ENCODE measurements at places on chromosomes 1 and 21.

DNA sequence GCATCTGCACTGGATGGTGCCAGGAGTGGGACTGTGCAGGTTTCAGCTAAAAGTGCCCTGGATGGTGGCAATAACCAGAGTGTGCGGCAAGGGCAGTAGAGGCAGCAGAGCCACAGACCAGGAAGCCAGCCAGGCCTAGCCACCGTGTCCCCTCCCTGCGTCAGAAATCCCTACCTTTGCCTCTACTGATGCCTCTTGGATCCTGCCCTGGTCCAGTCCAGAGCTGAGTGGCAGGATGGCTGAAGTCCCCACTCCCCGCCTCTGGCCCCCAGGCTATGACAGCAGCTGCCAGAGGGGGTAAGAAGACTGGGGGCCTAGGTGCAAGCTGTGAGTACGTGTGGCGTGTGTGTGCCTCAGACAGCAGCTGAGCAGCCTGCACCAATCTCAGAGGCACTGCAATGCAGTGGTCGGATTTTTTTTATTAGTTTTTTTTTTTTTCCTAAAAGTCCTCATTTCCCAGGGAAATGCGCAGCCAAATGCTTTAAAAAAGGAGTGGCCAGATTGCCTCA is 51.9 kb downstream of the SYT2 start:
- DNase-seq, result no peak

GRCh38 chr1:95287825-95288224 is 53.8 kb downstream of the RWDD3 start:
- no peak for DNase-seq

- no peak for DNase-seq
These were observed 202.5 kb downstream of the C1orf94 start for GRCh38 chr1:34378968-34379856.

DNA sequence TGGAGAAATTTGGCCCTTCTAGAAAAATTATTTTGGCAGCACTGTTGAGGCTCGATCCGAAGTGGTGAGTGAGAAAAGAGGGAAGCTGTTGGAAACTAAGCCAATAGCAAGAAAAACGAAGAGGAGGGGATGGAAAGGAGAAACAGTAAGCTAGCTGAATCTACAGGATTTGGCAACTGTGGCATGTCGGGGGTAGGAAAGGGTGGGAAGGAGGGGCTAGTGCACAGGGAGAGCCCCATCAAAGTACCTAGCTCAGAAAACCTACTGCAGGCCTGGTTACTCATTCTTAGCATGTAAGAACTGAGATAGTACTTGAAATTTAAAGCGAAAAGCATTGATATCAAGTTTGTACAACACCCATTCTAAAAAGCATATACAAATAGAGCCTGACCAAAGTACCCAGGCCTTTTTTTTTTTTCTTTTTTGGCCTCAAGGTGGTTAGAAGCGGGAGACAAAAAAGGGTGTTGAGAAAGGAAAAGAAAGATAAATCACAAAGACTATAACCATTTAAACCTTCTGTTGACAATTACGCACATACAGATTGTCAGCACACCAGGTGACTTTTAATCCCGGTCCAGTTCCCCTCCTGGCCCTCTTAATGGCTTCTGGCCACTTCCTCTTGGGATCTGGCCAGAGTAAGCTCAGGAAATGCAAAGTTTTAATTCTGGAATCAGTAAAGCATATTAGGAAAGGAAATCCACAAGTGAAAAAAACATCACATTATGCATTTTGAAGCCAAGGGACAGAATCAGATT is 50.4 kb downstream of the SLC16A1 start:
- no peak for DNase-seq

- DNase-seq, result no peak
These were observed 24.1 kb upstream of the EIF4G3 start for GRCh38 chr1:21200767-21201166.

DNA sequence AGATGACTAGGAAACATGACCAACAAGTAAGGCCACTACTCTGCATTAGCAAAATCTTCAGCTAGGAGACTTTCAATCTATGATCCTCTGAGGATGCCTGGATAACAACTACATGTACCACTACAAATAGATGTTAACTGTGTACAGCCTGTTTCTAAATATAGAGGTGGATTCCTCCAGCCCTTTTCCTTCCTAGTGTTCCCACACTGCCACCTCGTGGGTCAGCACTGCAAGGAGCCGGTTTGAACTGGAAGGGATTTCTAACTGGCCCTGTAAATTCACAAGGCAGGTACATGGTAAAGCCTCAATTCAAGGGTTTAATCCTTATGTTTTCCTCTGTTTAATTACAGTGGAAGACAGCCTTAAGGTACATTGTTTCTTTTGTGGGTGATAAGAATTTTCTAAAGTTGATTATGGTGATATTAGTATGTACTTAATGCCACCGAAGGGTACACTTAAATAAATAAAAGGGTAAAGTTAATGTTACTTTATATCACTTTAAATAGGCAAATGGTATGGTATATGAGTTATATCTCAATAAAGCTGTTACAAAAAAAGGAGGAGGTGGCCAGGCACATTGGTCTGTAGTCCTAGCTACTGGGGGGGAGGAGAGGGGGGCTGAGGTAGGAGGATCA is 14.4 kb downstream of the SMYD3 start:
- DNase-seq, result peak; percentile 37
